Forelimb muscle (tissue), 1 donor: ENCODE measurements at places on chromosomes 5 and 9.

- no peak for DNase-seq
Measured at GRCh38 chr9:95343725-95344287, 26.3 kb upstream of the FANCC start.

DNA sequence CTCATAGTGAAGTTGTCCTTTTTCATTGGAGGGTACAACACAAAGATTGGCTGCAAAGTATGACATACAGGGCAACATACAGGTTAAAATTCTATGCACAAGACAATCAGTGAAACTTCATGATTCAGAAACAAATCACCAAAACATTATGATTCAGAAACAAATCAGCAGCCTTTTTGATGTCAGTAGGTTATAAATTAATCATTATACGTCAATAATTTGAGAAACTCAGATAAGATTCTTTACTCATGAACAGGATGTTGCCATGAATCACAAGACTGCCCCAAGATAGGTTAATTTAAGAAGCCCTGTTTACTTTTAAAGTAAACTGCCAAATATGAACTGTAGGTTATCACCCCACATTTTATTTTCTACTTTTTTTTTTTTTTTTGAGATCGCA is 62.2 kb upstream of the IL33 start:
- DNase-seq, result no peak

DNA sequence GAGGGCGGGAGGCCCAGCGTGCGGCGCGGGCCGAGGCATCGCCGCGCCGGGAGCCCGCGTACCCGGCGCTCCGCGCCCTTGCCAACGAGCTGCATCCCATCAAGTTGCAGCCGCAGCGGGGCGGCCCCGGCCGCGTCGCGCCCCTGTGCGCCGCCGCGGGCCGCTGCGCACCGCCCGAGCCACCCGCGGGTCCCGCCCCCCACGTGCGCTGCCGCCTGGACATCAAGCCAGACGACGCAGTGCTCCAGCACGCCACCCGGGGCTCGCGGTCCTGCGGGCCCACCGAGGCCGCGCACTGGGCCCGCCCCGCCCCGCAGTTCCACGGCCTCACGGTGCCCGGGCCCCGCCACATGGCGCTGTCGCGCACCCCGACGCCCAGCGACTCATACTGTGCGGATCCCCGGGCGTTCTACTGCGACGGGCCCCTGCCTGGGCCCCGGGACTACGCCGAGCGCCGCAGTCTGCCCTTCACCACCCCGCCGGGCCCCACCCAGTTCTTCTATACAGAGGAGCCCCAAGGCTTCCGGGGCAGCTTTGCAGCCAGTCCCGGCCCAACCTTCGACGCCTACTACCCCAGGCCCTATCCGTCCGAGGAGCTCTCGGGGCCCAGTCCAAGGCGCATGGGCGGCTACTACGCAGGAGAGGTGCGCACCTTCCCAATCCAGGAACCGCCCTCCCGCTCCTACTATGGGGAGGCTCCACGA is 2.6 kb downstream of the AJM1 start:
- no peak for DNase-seq

DNA sequence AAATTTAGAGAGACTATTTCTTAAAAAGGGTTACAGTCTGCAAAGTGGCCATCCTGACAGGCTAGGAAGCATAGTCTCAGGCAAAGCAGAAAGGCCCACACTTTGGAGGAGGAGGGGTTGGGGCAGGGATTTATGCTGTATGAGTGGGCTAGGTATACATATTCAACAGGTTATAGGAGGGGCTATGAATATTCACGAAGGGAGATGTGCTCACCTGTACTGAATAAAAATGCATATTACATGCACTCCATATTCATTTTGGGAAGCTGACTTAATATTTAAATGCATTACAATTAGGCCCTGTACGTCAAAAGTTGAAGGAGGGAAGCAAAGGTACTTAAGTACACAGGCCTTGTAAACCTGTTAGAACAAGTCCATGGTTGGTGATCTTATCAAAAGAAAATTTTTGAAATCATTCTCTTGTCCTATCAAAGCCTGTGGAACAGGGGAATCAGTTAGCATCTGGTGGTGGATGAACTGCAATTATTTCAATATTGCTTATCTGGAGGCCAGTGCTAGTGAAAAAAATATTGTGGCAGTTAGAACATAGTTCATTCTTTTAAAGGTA is 1.6 kb downstream of the CENPP start:
- DNase-seq, result no peak

GRCh38 chr9:136554870-136555269 is 9.0 kb upstream of the NOTCH1 start:
- DNase-seq, result no peak
